Activated CD8-positive, alpha-beta T cell treated with anti-CD3 and anti-CD28 coated beads for 36 hours (primary cell): ENCODE measurements at places on chromosomes 13 and 19.

- H3K4me3 ChIP-seq: no peak overlapping the region
- no peak overlapping the region for H3K27ac ChIP-seq
- peaks cover 47% of the 10 kb centered on the region for H3K4me1 ChIP-seq
- H3K36me3 ChIP-seq: no peaks in the 10 kb centered on the region
- DNase-seq: peak; percentile 17
Observed at GRCh38 chr13:45849408-45849807, 2.1 kb downstream of the SIAH3 start.

GRCh38 chr13:67123165-67123564, 107.0 kb downstream of the PCDH9 start:
- no peak for DNase-seq
- H3K27ac ChIP-seq: no peak overlapping the region
- H3K27me3 ChIP-seq: no peaks in the 10 kb centered on the region
- no peak overlapping the region for H3K4me3 ChIP-seq
- H3K36me3 ChIP-seq: no peaks in the 10 kb centered on the region

- DNase-seq: peak; percentile 44
- H3K4me1 ChIP-seq: peaks cover 15% of the 10 kb centered on the region
- H3K4me3 ChIP-seq: no peak overlapping the region
- H3K27ac ChIP-seq: no peak overlapping the region
- peaks cover 56% of the 10 kb centered on the region for H3K27me3 ChIP-seq
Observed at GRCh38 chr19:1455002-1455335, 5.0 kb downstream of the APC2 start.

DNA sequence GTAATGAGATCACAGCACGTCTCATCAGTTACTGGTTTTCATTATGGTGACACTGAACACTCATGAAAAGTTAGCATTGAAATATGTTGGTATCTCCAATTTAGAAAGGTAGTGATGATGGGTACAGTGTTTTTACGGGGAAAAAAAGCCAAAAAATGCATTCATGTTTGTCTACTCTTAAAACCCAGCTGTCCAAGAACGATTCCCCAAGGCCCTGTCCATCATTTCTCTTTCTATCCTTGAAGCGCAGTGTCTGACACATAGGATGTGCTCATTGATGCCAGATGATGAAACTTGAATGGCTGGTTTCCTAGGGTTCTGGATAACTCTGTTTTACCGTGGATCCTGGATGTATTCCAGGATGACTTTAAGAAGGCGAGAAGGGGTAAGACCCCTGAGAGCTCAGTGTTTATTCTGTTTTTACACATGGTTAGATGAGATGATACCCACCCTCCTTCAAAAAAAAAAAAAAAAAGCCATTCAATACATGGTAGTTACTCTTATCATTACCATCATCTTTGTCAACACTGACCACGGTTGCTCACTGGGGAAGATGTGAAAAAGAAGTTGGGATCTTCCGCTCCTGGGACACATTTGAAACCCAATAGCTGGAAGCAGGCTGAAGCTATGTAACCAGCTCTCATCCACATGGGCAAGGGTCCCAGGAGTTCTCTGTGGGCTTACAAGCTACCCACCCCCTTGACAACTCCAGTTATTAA, 22.5 kb downstream of the SERP2 start:
- DNase-seq: no peak
- H3K27ac ChIP-seq: no peak overlapping the region
- H3K4me1 ChIP-seq: peaks cover 2% of the 10 kb centered on the region
- H3K36me3 ChIP-seq: no peaks in the 10 kb centered on the region
- no peak overlapping the region for H3K4me3 ChIP-seq

DNA sequence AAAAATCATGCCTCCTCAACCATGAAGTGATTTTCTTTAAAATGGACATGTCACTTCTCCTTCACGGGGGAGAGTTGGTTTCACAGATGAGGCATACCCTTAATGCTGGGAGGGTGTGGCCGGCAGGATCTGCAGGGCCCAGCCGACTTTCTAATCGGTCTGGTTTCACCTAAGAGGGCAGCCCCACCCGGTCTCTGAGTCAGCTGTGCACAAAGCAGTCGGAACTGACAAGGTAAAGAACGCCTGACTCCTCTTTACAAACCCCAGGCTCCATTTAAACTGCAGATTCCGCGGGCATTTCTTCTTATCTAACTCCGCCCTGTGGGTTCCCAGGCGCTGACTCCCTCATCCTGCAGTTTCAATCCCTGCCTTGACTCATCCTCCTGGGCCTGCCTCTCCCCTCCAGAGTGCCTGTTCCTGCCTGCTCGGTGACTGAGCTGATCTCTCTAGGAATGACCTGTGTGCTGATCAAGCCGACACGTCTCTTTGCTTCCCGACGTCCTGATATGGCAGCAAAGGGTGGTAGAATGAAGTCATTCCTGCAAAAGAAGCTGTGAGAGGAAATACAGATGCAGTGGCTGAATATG, 63.4 kb downstream of the EFNB2 start:
- H3K27me3 ChIP-seq: peaks cover 3% of the 10 kb centered on the region
- no peak overlapping the region for H3K27ac ChIP-seq
- H3K4me1 ChIP-seq: no peaks in the 10 kb centered on the region
- DNase-seq: no peak
- no peak overlapping the region for H3K4me3 ChIP-seq
- H3K36me3 ChIP-seq: no peaks in the 10 kb centered on the region

DNA sequence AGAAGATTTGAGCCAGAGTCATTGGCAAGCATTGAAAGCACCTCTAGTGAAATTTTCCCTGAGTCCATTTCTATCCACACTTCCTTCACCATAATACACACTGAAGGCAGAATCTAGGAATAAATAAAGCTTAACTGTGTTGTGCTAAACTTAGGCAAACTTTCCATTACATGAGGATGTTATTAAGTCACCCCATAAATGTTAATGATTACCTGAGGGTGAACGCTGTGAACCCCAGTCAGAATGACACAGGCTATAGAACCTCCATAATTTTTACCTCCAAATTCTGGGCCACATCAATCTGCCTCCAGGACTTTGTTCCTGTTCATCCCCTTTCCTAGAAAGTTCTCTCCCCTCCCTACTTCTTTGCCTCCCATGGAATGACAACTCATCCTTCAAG, 71.0 kb downstream of the RAP2A start:
- no peak overlapping the region for H3K27ac ChIP-seq
- H3K36me3 ChIP-seq: no peaks in the 10 kb centered on the region
- no peaks in the 10 kb centered on the region for H3K4me1 ChIP-seq
- no peak overlapping the region for H3K4me3 ChIP-seq
- H3K27me3 ChIP-seq: peaks cover 5% of the 10 kb centered on the region
